ENCODE measurements at places on chromosomes 13 and 19. TPM values are rescaled to one million over a fixed set of nuclear protein-coding genes. Genes with fewer than 3 reads are reported as not detected.
A peak's percentile ranks its signal among the peaks of the same experiment; 100 is the strongest.

Gene PGLYRP2
- total RNA-seq = not detected

Gene S1PR4
- 0.26 TPM for total RNA-seq

DNA sequence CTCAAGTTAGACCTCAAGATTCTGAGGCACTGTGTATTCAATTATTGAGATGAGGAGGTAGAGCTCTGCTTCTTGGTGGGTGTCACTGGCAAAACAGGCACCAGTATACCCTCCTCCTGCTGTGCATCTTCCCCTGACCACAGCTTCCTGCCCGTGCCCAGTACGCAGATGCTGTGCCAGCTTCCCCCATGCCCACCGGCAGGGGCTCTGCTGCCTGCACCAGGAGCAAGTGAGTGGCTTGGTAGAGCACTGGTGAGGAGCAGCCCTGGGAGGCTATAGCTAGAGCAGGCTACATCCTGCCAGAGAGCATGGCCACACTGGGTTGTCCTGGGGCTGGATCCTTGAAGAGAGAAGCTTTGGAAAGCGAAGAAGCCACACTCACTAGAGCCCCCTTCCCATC is 21.0 kb upstream of the RNF17 start:
- no peaks in the 10 kb centered on the region for H3K4me1 ChIP-seq
- H3K27ac ChIP-seq = no peak overlapping the region
- H3K27me3 ChIP-seq = no peaks in the 10 kb centered on the region
- no peak for DNase-seq
- H3K36me3 ChIP-seq = no peaks in the 10 kb centered on the region

GRCh38 chr19:55536366-55536765 is 567 bp downstream of the SBK2 start:
- no peak overlapping the region for H3K27ac ChIP-seq
- peaks cover 6% of the 10 kb centered on the region for H3K4me1 ChIP-seq
- no peak for DNase-seq
- H3K4me3 ChIP-seq = no peak overlapping the region
- no peaks in the 10 kb centered on the region for H3K36me3 ChIP-seq

DNA sequence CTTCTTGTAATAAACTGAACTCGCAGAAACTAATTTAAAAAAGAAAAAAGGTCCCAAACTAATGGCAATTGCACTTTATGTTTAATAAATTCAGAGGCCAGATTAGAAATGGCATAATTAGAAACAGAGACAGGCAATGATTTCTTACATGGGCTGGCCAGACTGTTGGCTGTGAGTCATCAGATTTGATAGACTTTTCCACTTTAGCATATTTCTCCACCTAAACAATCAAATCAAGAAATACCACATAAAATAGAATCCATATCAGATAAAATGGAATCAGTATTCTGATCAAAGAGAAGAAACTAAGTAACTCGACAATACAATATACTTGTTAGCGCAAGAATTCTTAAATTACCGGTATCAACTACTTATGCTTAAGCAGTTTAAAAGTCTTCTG is 29.0 kb downstream of the EXOSC8 start:
- no peaks in the 10 kb centered on the region for H3K27me3 ChIP-seq
- no peak overlapping the region for H3K4me3 ChIP-seq
- no peak for DNase-seq
- H3K4me1 ChIP-seq = no peaks in the 10 kb centered on the region
- H3K27ac ChIP-seq = no peak overlapping the region
- H3K36me3 ChIP-seq = peaks cover 48% of the 10 kb centered on the region

GRCh38 chr19:7848779-7849457 is 18.9 kb downstream of the EVI5L start:
- no peak for DNase-seq
- no peaks in the 10 kb centered on the region for H3K4me1 ChIP-seq
- H3K36me3 ChIP-seq = no peaks in the 10 kb centered on the region
- H3K27me3 ChIP-seq = no peaks in the 10 kb centered on the region
- H3K4me3 ChIP-seq = no peak overlapping the region

Gene C19orf85
- not detected for total RNA-seq

DNA sequence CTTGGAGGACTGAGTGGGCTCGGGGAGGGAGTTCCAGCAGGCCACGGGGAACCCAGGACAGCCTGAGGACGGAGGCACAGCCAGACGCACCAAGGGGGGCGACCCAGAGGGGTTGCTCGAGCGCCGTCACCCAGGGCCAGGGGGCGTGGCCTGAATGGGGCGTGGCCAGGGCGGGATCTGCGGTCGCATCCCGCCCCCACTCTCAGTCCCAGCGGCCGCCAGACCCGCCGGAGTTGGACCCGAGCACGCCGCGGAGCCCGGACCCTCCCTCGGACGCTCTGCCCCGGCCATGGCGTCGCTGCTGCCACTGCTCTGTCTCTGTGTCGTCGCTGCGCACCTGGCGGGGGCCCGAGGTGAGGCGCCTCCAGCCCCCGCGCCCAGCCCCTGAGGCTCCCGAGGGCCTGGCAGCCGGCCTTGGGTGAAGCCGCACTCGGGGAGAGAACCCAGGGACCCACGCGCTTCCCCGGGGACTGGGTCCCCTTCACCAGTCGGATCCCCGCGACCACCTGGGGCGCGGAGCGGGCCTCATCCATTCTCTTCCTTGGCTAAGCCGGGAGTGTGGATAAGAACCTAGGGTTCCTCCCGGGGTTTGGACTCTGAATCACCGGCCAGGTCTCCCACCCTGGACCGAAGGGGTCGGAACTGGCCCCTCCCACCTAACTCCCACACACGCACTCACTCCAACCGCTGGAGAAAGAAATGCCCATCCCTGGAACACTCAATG is at the start of gene CILP2:
TSS of gene CILP2 (plus strand) at position 205 of the 724 bp plus-strand sequence. CDS start at position 290, 85 bp downstream.
- H3K27me3 ChIP-seq = no peaks in the 10 kb centered on the region
- H3K4me1 ChIP-seq = no peaks in the 10 kb centered on the region
- no peak within 1 kb of the TSS for H3K4me3 ChIP-seq
- no peaks in the 10 kb centered on the region for H3K36me3 ChIP-seq
- DNase-seq = no peak

- H3K27ac ChIP-seq = no peak overlapping the region
- no peak for DNase-seq
- H3K4me1 ChIP-seq = no peaks in the 10 kb centered on the region
- no peaks in the 10 kb centered on the region for H3K36me3 ChIP-seq
- no peak overlapping the region for H3K4me3 ChIP-seq
These were observed 1128.1 kb upstream of the PRR20A start for GRCh38 chr13:56012644-56013043.

- no peak overlapping the region for H3K4me3 ChIP-seq
- H3K27me3 ChIP-seq = no peaks in the 10 kb centered on the region
- no peak for DNase-seq
- no peak overlapping the region for H3K27ac ChIP-seq
These were observed 95.2 kb downstream of the ELF1 start for GRCh38 chr13:40923867-40924266.

Gene PGLYRP1
- total RNA-seq = not detected

DNA sequence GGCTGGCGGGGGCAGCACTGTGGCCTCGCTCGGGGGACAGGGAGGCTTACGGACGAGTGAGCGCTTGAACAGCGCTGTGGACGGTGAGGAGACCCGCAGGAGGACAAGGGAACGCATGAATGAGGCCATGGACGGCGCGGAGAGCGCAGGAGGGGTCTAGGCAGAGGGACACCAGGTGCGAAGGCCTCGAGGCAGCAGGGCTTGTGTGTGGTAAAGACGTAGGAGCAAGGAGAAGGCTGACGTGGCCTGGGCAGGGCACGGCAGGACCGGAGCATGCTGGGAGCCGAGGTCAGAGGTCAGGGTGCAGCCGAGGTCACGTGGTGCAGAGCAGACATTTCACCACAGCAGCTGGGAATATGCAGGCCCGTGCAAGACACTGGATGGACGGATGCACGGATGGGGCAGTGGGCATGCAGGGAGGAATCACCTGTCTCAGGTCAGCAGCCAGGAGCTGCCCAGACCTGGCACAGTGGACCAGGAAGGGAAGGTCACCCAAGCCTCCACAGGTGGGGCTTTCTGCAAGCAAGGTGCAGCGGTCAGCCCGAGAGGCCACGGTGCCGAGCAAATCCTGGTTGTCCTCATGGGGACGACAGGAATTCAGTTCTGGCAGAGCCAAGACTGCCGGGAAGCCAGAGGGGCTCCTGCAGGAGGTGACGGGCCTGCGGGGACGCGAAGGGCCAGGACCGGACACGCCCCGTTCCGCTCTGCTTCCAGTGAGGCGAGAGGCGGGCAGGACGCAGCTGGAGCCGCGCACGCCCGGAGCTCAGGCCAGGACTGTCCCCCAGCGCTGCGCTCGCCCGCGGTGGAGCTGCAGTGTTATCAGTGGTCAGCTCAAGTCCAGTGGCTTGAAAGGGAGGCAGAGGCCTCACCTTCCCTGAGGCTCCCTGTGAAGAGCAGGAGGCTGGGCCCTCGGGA is 72.2 kb downstream of the RASA3 start:
- no peak overlapping the region for H3K4me3 ChIP-seq
- no peaks in the 10 kb centered on the region for H3K36me3 ChIP-seq
- no peak overlapping the region for H3K27ac ChIP-seq
- H3K4me1 ChIP-seq = peaks cover 36% of the 10 kb centered on the region
- no peaks in the 10 kb centered on the region for H3K27me3 ChIP-seq

DNA sequence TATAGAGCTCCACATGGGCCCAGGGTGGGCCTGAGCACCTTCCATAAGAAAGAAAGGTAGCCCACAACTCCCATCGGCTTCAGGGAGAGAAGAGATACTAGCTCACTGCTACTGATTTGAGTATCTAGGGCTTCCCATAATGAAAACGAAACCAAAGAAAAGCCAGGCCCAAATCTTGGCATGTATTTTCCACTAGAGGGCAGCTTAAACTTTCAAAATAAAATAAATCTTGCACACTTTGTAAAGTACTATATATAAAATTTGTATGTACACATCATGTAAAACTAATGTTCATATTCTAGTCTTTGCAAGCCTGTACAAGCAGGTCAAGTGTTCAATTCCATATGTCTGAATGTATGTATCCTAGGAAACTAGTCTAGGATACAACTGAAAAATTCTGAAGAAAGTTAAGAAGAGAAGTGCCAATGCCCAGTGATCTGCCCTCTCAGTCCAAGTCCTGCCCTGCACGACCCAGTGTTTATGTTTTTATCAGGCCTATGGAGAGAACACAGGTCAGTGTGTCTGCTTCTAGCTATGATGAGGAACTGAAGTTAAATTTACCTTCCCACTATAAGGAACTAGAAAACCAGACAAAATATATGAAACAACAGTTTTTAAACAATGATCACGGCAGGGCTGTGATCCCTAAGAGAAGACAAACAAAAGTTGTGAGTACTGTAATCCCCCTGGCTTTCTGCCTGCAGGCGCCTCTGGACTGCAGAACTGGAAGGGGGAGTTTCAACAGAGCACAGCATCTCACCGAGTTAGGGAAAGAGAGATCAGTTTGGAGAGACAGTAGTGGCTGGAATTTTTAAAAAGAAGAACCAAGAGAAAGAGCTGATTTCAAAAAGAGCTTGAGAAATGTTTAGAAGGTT is 475.7 kb downstream of the UQCRFS1 start:
- no peaks in the 10 kb centered on the region for H3K27me3 ChIP-seq
- no peaks in the 10 kb centered on the region for H3K36me3 ChIP-seq
- peak overlapping the region; percentile 21 for H3K4me3 ChIP-seq
- H3K4me1 ChIP-seq = no peaks in the 10 kb centered on the region
- no peak for DNase-seq

DNA sequence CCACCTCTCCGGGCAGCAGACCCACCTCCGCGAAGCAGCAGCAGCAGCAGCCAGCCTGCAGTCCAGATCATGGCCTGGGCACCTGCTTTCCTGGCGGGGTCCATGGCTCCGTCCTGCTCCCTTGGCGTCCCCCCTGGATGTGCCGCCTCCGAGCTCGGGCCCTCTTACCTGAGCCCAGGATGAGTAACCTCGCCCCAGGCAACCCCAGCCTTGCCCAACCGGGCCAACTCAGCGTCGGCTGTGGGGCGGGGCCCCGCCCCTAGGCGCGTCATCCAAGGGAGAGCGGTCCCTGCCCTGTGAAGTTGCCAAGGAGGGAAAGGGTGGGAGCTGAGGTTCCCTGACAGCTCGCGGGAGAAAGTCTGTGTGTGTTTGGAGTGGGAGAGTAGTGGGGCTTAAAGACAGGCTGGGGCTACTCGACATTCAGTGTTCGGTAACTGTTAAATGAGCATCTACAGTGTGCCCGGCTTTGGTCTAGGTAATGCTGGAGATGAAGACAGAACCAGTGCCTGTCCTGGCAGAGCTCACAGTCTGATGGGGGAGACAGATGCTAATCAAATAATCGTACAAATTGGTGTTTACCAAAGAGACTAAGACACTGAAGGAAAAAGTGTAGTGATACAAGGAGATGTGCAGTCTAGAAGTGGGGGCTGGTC is at the start of gene LYPD3:
TSS of gene LYPD3 (minus strand) at position 141 of the 653 bp plus-strand sequence. CDS start at position 104, 37 bp downstream.
- H3K27ac ChIP-seq = no peak within 1 kb of the TSS
- no peaks in the 10 kb centered on the region for H3K27me3 ChIP-seq
- no peaks in the 10 kb centered on the region for H3K36me3 ChIP-seq
- DNase-seq = no peak
- H3K4me1 ChIP-seq = peaks cover 3% of the 10 kb centered on the region

GRCh38 chr13:110265341-110265681 is 41.6 kb downstream of the COL4A1 start:
- no peak overlapping the region for H3K4me3 ChIP-seq
- no peaks in the 10 kb centered on the region for H3K36me3 ChIP-seq
- no peak overlapping the region for H3K27ac ChIP-seq

DNA sequence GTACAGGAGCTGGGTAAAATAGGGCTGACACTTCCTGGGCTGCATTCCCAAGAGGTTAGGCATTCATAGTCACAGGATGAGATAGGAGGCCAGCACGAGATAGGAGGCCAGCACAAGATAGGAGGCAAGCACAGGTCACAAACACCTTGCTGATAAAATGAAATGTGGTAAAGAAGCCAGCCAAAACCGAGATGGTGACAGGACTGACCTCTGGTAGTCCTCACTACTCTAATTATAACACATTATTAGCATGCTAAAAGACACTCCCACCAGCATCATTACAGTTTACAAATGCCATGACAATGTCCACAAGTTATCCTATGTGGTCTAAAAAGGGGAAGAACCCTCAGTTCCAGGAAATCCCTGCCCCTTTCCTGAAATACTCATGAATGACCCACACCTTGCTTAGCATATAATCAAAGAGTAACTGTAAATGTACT is 20.9 kb upstream of the IGSF23 start:
- no peaks in the 10 kb centered on the region for H3K27me3 ChIP-seq
- no peak overlapping the region for H3K4me3 ChIP-seq
- H3K4me1 ChIP-seq = no peaks in the 10 kb centered on the region
- DNase-seq = no peak

Gene KLK14
- total RNA-seq = not detected

DNA sequence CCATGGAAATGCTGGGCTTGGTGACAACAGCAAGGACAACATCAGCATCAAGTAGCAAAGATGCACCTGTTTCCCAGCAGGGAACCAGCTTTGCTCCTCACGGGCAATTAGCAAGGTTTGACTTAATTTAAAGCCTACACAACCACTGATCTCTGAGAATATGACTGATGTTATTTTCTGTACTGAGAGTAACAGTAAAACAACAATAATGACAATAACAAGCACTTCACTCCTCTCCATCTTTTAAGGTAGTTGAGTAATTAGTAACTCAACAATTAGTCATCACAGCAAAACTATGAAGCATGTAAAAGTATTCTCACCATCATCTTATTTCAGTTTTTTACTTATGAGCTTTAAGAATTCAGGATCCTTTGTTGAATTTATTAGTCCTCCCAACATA is 37.3 kb downstream of the ENOX1 start:
- DNase-seq = no peak
- H3K27me3 ChIP-seq = no peaks in the 10 kb centered on the region
- H3K4me1 ChIP-seq = no peaks in the 10 kb centered on the region
- no peaks in the 10 kb centered on the region for H3K36me3 ChIP-seq

Measured in Panc1 (cell line).